Fibroblast of skin of left quadriceps (primary cell): ENCODE measurements at places on chromosomes 3 and 15.
A peak's percentile ranks its signal among the peaks of the same experiment; 100 is the strongest.

DNA sequence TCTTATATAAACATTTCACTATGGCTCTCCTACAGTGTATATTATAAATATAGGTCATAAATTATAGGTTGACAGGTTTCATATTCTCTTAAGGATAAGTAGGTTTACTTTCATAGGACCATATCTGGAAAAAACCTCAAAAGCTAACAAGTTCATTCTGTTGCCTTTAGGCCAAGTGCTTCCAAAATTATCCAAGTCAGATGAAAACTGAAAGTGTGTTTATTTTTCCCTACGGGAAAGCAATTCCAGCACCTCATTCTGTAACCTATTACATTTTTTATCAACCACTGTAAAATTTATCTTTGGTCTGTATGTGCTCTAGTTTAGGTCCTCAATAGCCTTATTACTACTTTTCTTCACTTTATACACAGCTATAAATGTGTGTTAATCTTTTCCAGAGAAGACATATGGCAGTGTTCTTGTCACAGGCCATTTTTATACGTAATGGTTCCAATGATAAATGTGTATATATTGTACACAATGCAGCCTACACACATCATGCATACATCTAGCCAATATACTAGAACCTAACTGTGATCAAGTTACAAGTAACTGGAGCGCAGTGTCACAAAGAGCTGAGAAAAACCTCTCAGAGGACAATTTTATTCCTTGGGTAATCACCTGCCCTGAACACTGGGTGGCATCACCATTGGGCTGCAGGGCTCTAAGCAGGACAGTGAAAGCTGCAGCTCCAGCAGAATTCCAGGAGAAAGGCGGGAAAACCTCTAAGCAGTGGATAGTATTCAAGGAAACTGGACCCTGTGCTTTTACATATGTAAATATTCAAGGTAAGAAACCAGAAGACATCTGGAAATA lies 251.3 kb downstream of the CTNNB1 start:
- no peak for DNase-seq

DNA sequence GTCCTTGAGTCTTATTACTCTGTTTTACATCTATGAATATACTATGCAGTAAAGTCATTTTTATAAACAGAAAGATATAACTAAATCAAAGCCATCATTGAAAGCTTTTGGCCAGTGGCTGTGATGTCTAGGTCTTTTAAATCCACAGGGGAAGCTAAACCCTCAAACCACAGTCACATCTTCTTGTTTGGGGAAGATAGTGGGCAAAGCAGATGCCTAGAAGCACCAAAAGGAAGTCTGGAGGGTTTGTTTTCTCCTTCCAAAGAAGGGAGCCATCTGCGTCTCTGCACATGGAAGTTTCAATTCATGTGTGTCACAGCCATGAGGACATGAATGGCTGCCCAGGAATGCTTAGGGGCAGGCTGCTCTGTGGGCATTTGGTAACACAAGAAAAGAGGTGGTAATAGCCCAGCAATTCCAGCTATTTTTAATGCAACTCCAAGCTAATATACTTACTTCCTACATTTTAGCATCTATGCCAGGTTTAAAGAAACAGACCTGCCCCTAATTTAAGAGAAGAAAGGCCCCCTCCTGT lies 322.2 kb downstream of the SLC9A9 start:
- DNase-seq: no peak

- peak; percentile 42 for DNase-seq
These were observed 79.7 kb downstream of the TMEM266 start for GRCh38 chr15:76139368-76140073.

GRCh38 chr15:41905036-41905793 lies 11.4 kb upstream of the SPTBN5 start:
- DNase-seq: no peak

GRCh38 chr15:81092559-81092902 lies 41.5 kb upstream of the CFAP161 start:
- no peak for DNase-seq

GRCh38 chr3:124467980-124468902 lies 262.0 kb upstream of the UMPS start:
- DNase-seq: peak; percentile 18

DNA sequence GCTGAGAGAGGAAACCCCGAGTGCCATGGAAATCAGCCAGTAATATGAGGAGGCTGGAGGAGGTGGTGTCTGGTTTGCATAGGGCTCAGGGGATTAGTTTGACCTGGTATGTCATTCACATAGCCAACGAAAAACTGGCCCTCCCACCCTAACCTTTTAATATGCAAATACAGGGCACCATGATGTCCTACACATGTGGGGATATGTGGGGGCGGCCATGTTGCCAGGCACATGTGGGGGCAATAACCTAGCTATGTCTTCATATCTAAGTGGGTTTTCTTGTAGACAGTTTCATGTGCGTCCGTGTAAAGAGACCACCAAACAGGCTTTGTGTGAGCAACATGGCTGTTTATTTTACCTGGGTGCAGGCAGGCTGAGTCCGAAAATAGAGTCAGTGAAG lies 110.1 kb downstream of the MOBP start:
- DNase-seq: no peak

DNA sequence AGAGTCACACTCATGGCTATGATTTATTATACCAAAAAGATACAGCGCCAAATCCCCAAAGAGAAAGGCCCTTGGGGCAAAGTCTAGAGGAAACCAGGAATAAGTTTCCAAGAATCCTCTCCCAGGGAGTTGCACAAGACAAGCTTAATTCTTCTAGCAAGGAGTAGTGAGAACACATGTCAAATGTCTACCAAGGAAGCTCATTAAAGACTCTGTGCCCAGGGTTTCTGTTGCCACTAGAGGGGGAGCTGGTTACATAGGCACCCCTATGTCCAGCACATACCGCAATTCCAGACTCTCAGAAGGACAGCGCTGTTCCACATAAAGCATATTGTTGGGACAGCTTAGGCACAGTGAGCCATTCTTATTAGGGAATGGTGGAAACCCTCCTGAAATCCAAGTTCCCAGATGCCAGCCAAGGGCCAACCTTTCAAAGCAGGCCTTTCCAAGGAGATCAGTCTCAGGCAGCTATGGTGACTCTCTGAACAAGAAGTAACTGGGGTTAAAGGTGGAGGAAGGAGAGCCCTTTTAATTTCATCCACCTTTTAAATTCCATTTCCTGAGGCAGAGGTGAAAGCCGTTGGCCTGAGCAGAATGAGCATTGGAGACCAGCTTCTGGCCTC lies 194.2 kb downstream of the UACA start:
- DNase-seq: peak; percentile 60

DNA sequence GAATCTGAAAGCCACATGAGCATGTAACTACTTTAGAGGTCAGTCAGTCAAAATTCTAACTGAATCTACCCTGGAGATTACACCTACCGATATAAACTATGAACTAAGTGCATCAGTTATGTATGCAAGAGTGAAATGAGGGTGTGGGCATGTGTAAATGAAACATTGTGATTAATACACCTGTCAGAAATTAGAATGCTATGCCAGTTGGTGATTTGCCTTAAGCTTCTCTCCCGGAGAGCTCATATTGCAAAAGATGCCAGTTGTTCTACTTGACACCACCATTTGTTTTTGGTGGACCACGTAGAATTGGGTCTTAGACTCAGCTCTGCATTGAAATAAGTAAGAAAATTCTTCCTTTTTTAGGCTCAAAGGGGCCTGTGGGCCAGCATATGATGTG lies 91.0 kb upstream of the KBTBD8 start:
- DNase-seq: no peak

DNA sequence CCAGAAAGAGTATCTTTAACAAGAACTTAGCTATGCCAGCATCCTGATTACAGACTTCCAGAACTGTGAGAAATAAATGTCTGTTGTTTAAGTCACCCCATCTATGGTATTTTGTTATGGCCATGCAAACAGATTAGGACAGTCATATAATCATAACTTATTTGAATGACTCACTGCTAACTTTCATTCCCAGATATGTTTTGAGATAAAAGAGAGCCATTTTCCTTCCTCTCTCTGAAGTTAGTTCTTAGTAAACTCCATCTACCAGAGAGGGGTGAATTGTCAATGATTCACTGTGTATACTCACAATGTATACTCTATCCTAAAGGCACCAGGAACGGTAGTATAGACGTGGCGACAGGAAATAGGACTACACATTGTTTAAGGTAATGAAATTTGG lies 179.4 kb upstream of the DPH6 start:
- DNase-seq: peak; percentile 31

DNA sequence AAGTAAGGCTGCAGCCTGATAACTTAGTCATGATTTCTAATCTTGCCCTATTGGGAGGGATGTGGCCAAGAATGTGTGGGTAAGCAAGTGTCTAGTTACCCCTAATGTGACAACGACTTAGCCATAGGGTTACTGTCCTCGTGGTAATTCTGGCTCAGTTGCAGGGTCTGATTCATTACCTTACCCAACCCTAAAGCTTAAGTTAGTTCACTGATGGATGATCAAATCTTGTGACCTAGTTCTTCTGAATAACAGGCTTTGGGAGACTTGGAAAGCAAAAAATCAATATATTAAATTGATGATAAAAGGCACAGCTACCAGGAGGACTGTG lies 1.6 kb upstream of the INTS14 start:
- no peak for DNase-seq

DNA sequence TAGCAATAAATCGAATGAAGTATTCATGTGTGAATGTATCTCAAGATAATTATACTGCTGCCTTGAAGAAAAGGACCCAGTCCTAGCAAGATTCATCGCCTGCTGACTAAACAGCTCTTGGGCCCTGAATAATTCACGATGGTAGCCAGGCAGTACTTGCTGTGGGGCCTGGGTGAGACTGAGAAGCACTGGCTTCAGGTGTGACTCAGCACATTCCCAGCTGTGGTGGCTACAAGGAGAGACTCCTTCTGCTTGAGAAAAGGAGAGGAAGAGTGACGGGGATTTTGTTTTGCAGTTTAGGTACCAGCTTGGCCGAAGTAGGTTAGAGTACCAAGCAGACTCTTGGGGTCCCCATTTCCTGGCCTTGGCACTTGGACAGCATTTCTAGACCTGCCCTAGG lies 47.6 kb upstream of the CD200R1L start:
- DNase-seq: no peak

- DNase-seq: no peak
These were observed 83.2 kb upstream of the ADAMTSL3 start for GRCh38 chr15:83570756-83571155.

DNA sequence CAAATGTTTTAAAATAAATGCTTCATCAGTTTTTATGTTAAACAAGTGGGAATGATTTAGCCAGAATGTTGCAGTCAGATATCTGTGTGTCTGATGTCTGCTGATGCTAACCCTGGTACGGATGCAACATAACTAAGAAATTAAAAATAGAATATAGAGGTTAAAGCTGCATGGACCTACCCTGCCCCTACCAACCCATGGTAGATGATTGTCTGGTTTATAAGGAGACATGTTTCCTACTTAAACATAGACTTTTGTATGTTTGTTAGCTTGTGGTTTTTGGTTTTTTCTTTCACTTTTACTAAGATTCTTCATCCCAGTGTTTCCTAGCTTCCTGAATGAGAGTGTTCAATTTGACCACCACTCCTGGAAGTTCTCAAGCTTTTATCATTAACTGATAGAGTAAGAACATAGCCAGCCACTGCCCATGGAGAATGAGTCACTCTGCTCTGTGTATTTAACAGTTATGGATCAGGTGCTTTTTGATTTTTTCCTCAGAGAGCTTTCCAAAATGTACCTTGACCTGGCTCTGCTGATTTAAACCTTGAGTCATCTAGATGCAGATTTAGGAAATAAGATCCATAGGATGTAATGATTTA lies 70.7 kb upstream of the VEPH1 start:
- DNase-seq: no peak

DNA sequence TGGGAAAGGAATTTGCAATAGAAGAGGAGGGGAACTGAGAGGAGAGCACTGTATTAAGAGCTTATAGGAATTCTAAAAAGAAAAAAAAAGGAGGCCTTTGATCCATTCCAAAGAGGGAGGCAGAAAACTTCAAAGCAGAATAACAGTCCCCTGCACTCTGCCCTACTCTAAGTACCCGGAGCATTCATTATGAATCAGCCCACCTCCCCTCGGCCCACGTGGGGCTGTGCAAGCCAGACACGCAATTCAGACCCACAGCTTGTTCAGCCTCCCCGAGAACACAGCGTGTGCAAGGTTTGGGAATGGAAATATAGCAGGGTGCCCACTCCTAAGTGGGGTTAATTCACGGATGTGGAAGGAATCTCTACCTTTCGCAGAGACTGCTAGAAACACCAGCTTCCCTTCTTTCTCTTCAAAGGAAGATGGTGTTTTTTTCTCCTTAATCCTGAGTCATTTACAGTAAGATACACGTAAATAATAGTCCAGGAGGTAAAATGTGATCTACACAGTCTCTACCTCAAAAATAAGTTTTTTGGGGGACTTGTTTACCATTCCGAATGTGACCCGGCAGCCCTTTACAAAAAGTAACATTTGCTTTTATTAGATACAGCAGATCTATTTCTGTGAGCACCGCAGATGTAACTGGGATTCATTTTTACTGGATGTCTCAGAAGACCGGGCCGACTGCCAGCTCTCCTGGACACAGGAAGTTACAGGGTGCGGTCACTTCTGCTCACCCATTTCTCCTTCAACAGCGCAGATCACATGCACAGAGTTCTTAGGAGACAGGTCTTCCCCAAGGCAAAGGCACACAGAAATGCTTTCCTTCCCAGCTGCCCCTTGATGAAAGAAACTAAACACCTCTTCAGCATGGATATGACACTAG lies 768.5 kb upstream of the CFAP20DC start:
- DNase-seq: peak; percentile 92

- DNase-seq: no peak
These were observed 167.6 kb downstream of the PLCL2 start for GRCh38 chr3:17052363-17052762.

DNA sequence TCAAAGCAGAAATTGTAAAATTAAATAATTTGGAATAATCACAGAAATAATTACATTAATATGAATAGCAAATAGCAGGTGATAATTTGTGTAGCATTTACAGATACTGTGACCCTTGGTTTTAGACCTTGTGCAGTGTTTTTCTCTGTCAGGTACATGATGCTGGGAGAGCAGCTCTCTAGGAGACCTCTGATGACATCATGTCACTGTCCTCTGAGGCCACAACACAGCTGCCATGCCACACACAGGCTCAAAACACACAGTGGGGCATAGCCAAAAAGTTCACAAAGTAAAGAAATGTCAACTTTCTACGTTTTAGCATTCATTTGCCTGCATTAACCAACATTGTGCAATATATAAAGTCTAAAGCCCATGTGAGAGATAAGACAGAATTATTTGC lies 71.8 kb upstream of the ZBTB20 start:
- DNase-seq: no peak

GRCh38 chr15:45428491-45428890 lies 50.1 kb upstream of the GATM start:
- no peak for DNase-seq

- DNase-seq: no peak
These were observed 88.6 kb upstream of the ADAMTS17 start for GRCh38 chr15:100430411-100430810.
